Endothelial cell of umbilical vein (primary cell): ENCODE measurements at places on chromosomes 12 and 14. TPM values are rescaled to one million over a fixed set of nuclear protein-coding genes. Genes with fewer than 3 reads are reported as not detected.

DNA sequence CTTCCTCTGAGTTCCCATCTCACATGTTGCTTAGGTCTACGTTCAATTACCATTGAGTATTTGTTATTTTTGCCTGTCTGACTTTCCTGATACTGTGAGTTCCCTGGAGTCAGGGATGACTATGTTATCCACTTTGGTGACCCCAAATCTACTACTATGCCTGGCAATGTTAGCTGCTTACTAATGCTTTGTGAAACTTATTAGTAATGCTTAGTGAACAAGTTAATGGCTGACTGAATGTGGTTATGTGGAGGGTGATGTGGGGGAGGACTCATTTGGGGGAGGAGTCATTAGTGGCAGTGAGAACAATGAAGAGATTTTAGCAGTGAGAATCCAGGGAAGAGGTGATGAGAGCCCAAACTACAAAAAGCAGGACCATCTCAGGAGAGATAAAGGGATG, 121.6 kb downstream of the KTN1 start:
- H3K4me3 ChIP-seq = no peak overlapping the region
- DNase-seq = no peak
- no peak overlapping the region for H3K27ac ChIP-seq
- no peaks in the 10 kb centered on the region for H3K27me3 ChIP-seq

GRCh38 chr12:108515916-108516315, 839 bp downstream of the FICD start:
- peak overlapping the region; percentile 73 for H3K4me3 ChIP-seq
- peak overlapping the region; percentile 52 for H3K27ac ChIP-seq
- H3K27me3 ChIP-seq = no peaks in the 10 kb centered on the region
- peaks cover 3% of the 10 kb centered on the region for H3K36me3 ChIP-seq

- DNase-seq = no peak
- no peak overlapping the region for H3K4me3 ChIP-seq
- no peak overlapping the region for H3K27ac ChIP-seq
- H3K4me1 ChIP-seq = no peaks in the 10 kb centered on the region
- no peaks in the 10 kb centered on the region for H3K36me3 ChIP-seq
Measured at GRCh38 chr14:24900269-24901100, 149.5 kb downstream of the STXBP6 start.

- H3K4me3 ChIP-seq = no peak overlapping the region
- peaks cover 9% of the 10 kb centered on the region for H3K4me1 ChIP-seq
- H3K36me3 ChIP-seq = no peaks in the 10 kb centered on the region
- DNase-seq = no peak
- no peak overlapping the region for H3K27ac ChIP-seq
Measured at GRCh38 chr12:6263931-6264330, 46.6 kb upstream of the PLEKHG6 start.

DNA sequence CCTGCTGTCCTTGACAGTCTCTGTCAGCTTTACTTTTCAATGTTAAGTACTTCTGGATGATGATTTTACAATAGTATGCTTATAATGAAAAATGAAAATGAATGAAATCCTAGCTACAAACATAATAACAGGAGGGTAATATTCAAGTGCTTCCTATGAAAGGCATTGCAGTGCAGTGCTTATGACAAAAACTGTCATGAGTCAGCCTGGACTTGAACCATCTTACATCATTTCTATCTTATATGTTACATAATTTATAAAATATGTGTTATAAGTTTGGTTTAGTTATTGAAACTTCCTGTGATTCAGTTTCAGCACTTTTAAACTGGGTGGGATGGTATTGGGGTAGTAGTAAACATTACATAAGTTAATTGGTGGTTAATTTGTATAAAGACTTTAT, 451.7 kb downstream of the TMEM117 start:
- no peaks in the 10 kb centered on the region for H3K36me3 ChIP-seq
- no peak overlapping the region for H3K4me3 ChIP-seq
- H3K27me3 ChIP-seq = no peaks in the 10 kb centered on the region
- H3K4me1 ChIP-seq = peaks cover 9% of the 10 kb centered on the region

- H3K4me3 ChIP-seq = no peak overlapping the region
- H3K36me3 ChIP-seq = no peaks in the 10 kb centered on the region
- no peak overlapping the region for H3K27ac ChIP-seq
- H3K4me1 ChIP-seq = no peaks in the 10 kb centered on the region
Measured at GRCh38 chr14:55713486-55713885, 133.5 kb downstream of the KTN1 start.

DNA sequence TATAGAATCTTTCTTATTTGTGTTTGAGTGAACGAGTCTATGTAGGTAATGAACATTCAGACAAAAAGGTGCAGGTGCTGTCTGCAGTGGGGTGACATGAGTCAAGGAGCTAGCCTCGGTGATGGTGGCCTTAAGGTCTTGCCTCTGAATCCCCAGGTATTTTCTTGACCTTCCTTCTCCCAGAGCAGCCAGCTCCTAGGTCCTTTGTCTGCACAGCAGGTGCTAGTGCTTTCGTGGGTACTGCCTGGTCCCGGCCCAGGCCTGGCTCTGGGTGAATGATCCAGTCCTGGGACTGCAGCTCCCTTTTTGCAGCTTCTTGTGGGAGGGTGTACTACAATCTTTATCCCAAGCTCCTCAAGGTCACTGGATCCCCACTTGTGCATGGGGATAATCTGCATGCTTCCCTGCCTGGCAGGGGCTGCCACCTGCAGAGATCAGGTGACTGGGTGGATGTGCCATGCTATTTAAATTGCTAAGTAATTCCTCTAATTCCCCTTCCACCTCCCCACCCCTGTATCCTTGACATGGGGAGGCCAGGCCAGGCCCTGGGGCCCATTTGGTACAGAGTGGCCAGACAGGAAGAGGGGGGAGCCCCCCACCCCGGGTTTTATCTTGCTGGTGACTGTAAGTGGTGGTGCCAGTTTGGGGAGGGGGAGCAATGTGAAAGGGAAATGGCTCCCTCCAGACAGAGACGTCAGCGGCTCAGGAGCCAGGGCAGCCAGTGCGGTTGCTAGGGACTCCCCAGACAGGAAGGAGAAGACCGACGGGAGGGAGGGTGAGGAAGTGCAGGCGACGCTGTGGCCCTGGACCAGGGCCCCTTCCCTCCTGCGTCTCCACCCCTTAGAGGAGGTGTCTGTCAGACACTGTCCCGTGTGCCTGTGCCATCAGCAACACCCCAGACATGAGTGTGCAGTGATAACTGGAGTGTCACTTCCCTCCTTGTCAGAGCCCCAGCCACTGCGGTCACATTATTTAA, 6.7 kb downstream of the VASH1 start:
- H3K36me3 ChIP-seq = peaks cover 11% of the 10 kb centered on the region
- no peaks in the 10 kb centered on the region for H3K27me3 ChIP-seq
- no peak overlapping the region for H3K4me3 ChIP-seq
- H3K27ac ChIP-seq = peak overlapping the region; percentile 54
- H3K4me1 ChIP-seq = peaks cover 42% of the 10 kb centered on the region
- DNase-seq = peak; percentile 69

DNA sequence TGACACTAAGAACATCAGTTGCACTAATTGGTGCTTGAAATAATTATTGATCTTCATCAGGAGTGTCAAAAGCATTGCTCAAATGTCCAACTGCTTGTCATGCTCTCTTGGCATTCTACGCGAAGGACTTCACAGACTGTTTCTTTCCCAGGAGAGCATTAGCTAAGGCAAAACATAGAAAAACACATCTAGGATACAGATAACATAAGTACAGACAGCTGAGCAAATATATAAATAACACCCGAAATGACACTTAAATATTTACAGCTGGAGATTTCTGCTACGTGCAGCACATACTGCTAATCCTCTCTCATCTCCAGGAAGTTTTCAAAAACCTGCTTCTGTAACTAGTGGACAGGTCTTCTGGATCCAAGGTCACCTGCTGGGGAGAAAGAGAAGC, 120.0 kb upstream of the PRMT8 start:
- H3K36me3 ChIP-seq = no peaks in the 10 kb centered on the region
- no peak overlapping the region for H3K27ac ChIP-seq
- H3K4me3 ChIP-seq = no peak overlapping the region
- peaks cover 22% of the 10 kb centered on the region for H3K27me3 ChIP-seq
- no peaks in the 10 kb centered on the region for H3K4me1 ChIP-seq

GRCh38 chr12:46770501-46771183, 55.2 kb downstream of the SLC38A4 start:
- no peaks in the 10 kb centered on the region for H3K36me3 ChIP-seq
- H3K4me3 ChIP-seq = no peak overlapping the region
- DNase-seq = peak; percentile 39
- H3K27me3 ChIP-seq = no peaks in the 10 kb centered on the region
- H3K4me1 ChIP-seq = no peaks in the 10 kb centered on the region
- H3K27ac ChIP-seq = no peak overlapping the region

DNA sequence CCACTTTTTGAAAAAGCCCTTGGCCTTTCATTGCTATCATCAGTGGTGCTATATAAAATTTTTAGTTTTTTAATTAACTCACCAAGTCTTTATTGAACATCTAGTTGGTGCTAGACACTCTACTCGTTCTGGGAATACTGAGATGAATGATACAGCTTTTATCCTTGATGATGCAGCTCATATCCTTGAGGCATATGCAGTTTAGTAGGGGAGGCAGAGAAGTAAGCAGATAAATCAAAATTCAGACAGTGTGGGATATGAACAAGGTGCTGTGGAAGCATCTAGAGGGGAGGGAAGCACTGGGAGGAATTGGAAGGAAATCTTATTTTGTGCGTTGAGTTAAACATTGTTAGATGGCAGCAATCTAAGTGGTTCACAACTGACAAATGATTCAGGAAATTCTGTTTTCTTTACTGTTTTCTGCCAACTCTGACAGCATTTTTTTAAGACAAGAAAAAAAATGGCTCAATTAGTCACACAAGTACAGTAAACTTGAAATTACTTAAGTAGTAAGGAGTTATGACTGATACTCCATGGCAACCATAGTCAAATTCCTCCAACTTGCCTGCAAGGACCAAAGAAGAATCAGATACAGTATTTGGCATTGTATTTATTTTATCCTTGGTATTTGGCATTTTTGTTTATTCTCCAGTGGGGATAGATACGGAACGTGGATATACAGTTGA, 119.2 kb downstream of the TMTC2 start:
- H3K36me3 ChIP-seq = no peaks in the 10 kb centered on the region
- no peaks in the 10 kb centered on the region for H3K27me3 ChIP-seq
- H3K4me1 ChIP-seq = no peaks in the 10 kb centered on the region
- no peak overlapping the region for H3K27ac ChIP-seq

GRCh38 chr14:61630399-61631044, 64.8 kb upstream of the HIF1A start:
- no peaks in the 10 kb centered on the region for H3K36me3 ChIP-seq
- DNase-seq = no peak
- H3K4me1 ChIP-seq = no peaks in the 10 kb centered on the region
- no peak overlapping the region for H3K27ac ChIP-seq

- DNase-seq = no peak
- no peak overlapping the region for H3K27ac ChIP-seq
- H3K4me1 ChIP-seq = no peaks in the 10 kb centered on the region
- H3K27me3 ChIP-seq = no peaks in the 10 kb centered on the region
- no peak overlapping the region for H3K4me3 ChIP-seq
Measured at GRCh38 chr14:92426237-92426636, 87.3 kb upstream of the RIN3 start.

Gene TPH2
- not detected in 2 replicates for total RNA-seq

Gene ACYP1
- total RNA-seq = 34.2 and 37.5 TPM in 2 replicates

Gene GPX2
- not detected in 2 replicates for total RNA-seq

Gene C12orf54
- not detected in 2 replicates for total RNA-seq
